ENCODE measurements at places on chromosomes 2 and 18. TPM values are rescaled to one million over a fixed set of nuclear protein-coding genes. Genes with fewer than 3 reads are reported as not detected.

- no peaks in the 10 kb centered on the region for H3K36me3 ChIP-seq
- H3K27ac ChIP-seq, result no peak overlapping the region
- no peak overlapping the region for H3K4me3 ChIP-seq
Measured at GRCh38 chr2:186380805-186381204, 105.3 kb upstream of the ZC3H15 start.

GRCh38 chr18:5420906-5421305 is 122.9 kb downstream of the EPB41L3 start:
- no peak for DNase-seq
- no peak overlapping the region for H3K4me3 ChIP-seq
- H3K27me3 ChIP-seq, result peaks cover 3% of the 10 kb centered on the region
- H3K4me1 ChIP-seq, result no peaks in the 10 kb centered on the region

The L3MBTL4 gene
- 0.51 TPM for total RNA-seq

The FEV gene
- not detected for total RNA-seq

The ADD2 gene
- 5.8 TPM for total RNA-seq
